ENCODE measurements at places on chromosomes 5 and 9. TPM values are rescaled to one million over a fixed set of nuclear protein-coding genes. Genes with fewer than 3 reads are reported as not detected.
A peak's percentile ranks its signal among the peaks of the same experiment; 100 is the strongest.

Gene SPINK4
- total RNA-seq, result 4.5 TPM

DNA sequence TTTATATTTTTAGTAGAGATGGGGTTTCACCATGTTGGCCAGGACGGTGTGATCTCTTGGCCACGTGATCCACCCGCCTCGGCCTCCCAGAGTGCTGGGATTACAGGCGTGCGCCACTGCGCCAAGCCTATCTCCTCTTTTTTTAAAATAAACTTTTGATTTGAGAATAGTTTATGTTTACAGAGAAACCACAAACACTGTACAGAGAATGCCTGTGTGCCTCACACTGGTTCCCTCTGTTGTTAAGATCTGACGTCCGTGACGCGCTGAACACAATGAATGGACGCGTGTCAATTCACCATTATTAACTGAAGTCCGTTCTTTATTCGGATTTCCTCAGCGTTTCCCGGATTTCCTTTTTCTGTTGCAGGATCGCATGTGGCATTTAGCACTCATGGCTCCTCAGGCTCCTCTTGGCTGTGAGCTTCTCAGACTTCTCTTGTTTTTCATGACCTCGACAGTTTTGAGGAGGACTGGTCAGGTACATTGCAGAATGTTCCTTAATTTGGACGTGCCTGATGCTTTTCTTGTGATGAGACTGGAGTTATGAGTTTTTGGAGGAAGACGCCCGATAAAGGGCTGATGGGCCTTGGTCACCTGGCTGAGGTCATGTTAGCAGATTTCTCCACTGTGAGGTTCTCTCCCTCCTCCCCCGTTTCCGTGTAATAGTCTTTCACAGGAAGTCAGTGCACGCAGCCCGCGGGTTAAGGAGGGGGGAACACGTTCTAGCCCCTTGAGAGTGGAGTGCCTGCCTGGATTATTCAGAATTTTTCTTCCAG is 69.6 kb downstream of the ANKRD33B start:
- DNase-seq, result no peak

DNA sequence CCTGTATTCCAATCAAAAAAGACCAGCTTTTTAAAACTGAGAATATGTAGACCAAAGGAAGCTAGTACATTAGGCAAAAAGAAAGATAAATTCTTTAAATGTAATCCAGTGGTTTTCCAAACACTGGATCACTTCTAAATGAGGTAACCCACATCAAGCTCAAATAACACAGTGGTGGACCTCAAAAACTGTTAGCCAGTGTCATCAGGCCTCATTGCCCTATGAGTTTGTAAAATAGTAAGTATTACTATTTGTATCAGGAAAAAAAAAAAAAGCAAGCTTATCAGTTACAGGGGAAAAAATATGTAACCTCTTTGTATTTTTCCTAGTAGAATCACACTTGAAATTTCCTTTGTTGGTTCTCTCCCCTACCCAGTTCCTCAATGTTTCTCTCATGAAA is 6.7 kb downstream of the MTX3 start:
- no peak for DNase-seq

DNA sequence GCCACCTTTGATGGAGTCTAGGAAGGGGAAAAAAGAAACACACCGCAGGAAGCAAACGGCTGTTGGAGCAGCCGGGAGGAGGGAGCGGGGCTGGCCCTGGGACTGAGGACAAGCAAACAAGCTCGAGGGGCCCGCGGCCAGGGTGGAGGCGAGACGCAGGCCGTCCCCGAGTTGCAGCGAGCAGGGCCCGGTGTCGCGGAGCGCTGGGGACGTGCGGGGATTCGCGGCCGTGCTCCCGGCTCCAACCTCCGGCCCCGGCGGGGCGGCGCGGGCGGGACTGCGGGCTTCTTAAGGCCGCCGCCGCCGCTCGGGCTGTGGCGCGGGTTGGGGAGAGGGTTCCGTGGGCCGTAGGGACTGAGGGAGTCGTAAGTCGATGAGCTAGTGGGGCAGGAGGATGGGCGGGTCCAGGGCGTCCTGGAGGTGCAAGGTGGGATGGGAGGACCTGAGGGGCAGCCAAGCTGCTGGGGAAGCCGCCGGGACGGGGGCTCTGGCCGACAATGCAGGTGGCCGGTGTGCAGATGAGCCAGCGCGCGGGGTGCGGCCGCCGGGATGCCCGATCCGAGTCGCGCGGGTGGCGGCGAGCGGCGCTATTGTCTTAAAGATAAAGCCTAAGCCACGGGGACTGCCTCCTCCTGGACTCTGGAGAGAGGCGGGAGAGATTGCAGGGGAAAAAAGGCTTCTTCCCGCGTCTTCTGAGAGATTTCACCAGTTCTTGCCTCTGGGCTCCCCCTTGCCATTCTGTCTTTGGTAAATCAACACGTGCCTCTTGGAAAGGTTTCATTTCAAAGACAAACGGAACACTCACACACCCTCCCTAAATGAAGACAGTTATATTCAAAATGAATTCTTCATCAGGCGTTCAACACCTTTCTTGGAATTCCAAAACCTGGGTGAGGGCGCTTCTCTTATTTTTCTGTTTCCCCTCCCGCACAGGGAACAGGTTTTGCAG is 1.6 kb upstream of the HAPLN1 start:
- DNase-seq, result peak; percentile 75

Measured in H4 (cell line).